Vagina (tissue), 2 donors: ENCODE measurements at places on chromosomes 2 and 18. TPM values are rescaled to one million over a fixed set of nuclear protein-coding genes. Genes with fewer than 3 reads are reported as not detected.

Gene SCYGR4
- total RNA-seq, result not detected

- DNase-seq, result no peak
- H3K4me1 ChIP-seq, result no peaks in the 10 kb centered on the region
- no peaks in the 10 kb centered on the region for H3K36me3 ChIP-seq
- no peak overlapping the region for H3K27ac ChIP-seq
These were observed 80.7 kb downstream of the PSMG2 start for GRCh38 chr18:12783524-12783923.

GRCh38 chr2:238425979-238426567, 654 bp upstream of the ASB1 start:
- peak overlapping the region; percentile 86 for H3K27ac ChIP-seq
- DNase-seq, result no peak
- H3K27me3 ChIP-seq, result no peaks in the 10 kb centered on the region
- peaks cover 33% of the 10 kb centered on the region for H3K4me1 ChIP-seq
- no peaks in the 10 kb centered on the region for H3K36me3 ChIP-seq

GRCh38 chr2:100224988-100225710, 82.8 kb upstream of the AFF3 start:
- no peaks in the 10 kb centered on the region for H3K27me3 ChIP-seq
- no peak overlapping the region for H3K4me3 ChIP-seq
- H3K36me3 ChIP-seq, result no peaks in the 10 kb centered on the region
- no peak for DNase-seq

DNA sequence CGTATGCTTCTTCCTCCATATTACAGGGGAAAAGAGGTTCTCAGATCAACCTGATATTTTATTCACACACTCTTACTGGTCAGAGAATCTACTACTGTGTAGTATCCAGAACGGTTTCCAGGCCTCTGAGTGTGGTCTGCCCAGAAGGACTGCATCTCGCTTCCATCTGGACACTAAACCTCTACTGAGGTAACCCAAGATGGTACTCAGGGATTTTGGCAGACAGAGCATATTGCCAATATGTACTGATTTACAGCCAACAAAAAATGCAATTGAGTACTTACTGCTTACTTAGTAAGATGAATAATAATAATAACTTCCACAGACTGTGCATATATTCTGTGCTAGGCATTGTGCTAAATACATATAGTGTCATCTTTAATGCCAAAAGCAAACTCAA, 55.8 kb downstream of the CYRIA start:
- no peak overlapping the region for H3K4me3 ChIP-seq
- H3K4me1 ChIP-seq, result peaks cover 31% of the 10 kb centered on the region
- DNase-seq, result no peak
- no peaks in the 10 kb centered on the region for H3K36me3 ChIP-seq

Gene FIGN
- total RNA-seq, result 3.2 TPM

GRCh38 chr18:35084494-35085449, 43.6 kb downstream of the MAPRE2 start:
- no peaks in the 10 kb centered on the region for H3K4me1 ChIP-seq
- H3K4me3 ChIP-seq, result no peak overlapping the region

DNA sequence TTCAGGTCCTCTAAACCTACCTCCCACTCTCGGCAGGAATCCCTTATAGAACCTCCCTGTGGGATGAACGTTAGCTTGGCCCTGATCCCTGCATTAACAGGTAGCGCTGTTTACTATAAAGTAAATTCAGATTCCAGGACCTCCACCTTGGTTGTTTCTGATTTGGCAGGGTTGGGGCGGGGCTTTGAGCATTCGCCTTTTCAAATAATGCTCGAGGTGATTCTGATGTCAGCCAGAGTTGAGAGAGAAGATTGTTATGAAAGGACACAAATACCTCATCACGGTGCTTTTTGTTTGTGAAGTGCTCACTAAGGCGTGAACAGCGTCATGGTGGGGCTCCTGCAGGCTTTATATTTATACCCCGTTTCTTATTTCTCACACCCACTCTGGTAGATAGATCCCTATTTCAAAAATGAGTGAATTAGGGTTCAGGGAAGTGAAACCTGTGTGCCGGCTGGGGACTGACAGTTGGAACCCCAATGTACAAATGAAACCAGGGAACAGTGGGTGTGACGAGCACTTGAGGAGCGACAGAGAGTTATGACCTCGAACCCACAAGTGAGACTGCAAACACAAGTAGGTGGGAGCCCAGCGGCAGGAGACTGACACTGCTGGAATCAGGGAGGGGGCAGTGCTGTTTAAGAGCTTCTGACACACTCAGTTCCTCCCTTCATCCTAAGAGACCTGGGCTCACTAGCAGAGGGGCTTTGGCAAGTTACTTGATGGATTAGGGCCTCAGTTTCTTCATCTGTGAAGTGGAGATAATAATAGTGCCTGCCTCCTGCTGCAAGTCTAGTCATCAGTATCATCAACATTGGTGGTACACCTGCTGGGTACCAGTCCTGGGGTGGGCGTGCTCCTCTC, 14.2 kb upstream of the CXCR4 start:
- H3K27me3 ChIP-seq, result no peaks in the 10 kb centered on the region
- H3K4me3 ChIP-seq, result no peak overlapping the region
- H3K4me1 ChIP-seq, result no peaks in the 10 kb centered on the region
- peak overlapping the region; percentile 52 for H3K27ac ChIP-seq
- no peak for DNase-seq

- no peaks in the 10 kb centered on the region for H3K27me3 ChIP-seq
- H3K27ac ChIP-seq, result no peak overlapping the region
- H3K4me3 ChIP-seq, result no peak overlapping the region
- H3K36me3 ChIP-seq, result no peaks in the 10 kb centered on the region
These were observed 121.1 kb upstream of the KLHL14 start for GRCh38 chr18:32893915-32894314.

GRCh38 chr2:234444893-234445292, 52.0 kb downstream of the ARL4C start:
- H3K27ac ChIP-seq, result no peak overlapping the region
- no peaks in the 10 kb centered on the region for H3K36me3 ChIP-seq
- H3K27me3 ChIP-seq, result no peaks in the 10 kb centered on the region
- DNase-seq, result no peak

GRCh38 chr2:62292190-62292589, 96.3 kb downstream of the B3GNT2 start:
- no peak overlapping the region for H3K4me3 ChIP-seq
- H3K27me3 ChIP-seq, result no peaks in the 10 kb centered on the region
- no peak for DNase-seq
- peaks cover 30% of the 10 kb centered on the region for H3K4me1 ChIP-seq
- peak overlapping the region; percentile 38 for H3K27ac ChIP-seq

DNA sequence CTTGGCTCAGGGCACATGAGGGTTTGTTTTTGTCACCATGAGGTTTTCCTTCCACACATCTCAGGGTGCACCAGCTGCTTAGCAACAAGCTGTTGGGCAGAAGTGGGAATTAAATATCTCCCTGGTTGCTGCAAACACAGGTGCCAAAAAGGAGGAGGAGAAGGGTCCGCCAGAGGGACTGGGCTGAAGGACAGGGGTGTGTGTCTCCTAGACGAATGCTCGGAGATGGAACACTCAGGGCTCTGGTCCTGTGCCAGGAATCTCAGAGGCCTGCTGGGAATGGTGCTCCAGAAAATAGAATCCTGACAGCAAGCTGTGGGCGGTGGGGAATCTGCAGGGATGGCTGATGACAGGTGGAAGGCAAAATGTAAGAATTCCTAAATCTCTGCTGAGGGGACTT, 94.5 kb downstream of the VSNL1 start:
- no peak for DNase-seq
- H3K4me1 ChIP-seq, result no peaks in the 10 kb centered on the region
- H3K36me3 ChIP-seq, result no peaks in the 10 kb centered on the region
- H3K4me3 ChIP-seq, result no peak overlapping the region
- H3K27me3 ChIP-seq, result no peaks in the 10 kb centered on the region

GRCh38 chr2:237283131-237283928, 130.6 kb downstream of the COL6A3 start:
- H3K27me3 ChIP-seq, result no peaks in the 10 kb centered on the region
- H3K4me1 ChIP-seq, result peaks cover 32% of the 10 kb centered on the region
- H3K36me3 ChIP-seq, result no peaks in the 10 kb centered on the region
- H3K27ac ChIP-seq, result peak overlapping the region; percentile 87

GRCh38 chr2:33334083-33334482, 142.4 kb upstream of the RASGRP3 start:
- DNase-seq, result no peak
- no peak overlapping the region for H3K4me3 ChIP-seq

- H3K27me3 ChIP-seq, result no peaks in the 10 kb centered on the region
- H3K4me3 ChIP-seq, result peak overlapping the region; percentile 7
- no peaks in the 10 kb centered on the region for H3K36me3 ChIP-seq
- H3K4me1 ChIP-seq, result peaks cover 48% of the 10 kb centered on the region
These were observed 75.9 kb downstream of the SH3BP4 start for GRCh38 chr2:235027558-235028214.

DNA sequence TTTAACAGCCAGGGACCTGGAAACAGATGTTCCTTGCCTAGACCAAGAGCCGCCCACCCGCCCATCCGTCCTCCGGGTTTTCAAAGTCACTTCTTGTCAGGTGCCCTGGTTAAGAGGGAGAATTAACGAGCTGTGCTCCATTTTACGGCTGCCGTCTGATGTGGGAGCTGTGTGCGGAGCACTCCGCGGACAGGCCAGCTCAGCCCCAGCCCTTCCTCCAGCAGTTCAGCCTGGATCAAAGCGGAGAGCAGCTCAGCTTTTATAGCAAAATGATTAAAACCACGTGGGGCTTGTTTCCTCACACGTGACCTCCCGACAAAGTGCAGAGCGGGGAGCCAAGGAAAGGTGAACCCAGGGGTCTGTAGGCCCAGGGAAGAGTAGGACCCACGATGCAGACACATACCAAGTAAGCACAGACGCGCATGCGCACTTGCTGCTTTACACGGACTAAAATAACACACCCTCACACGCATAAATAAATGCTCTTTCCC, 46.1 kb upstream of the PKDCC start:
- H3K27ac ChIP-seq, result peak overlapping the region; percentile 73
- no peak overlapping the region for H3K4me3 ChIP-seq
- H3K27me3 ChIP-seq, result no peaks in the 10 kb centered on the region
- peaks cover 39% of the 10 kb centered on the region for H3K4me1 ChIP-seq
- no peak for DNase-seq

GRCh38 chr2:181240844-181241243, 216.3 kb upstream of the ITGA4 start:
- no peaks in the 10 kb centered on the region for H3K4me1 ChIP-seq
- no peak overlapping the region for H3K4me3 ChIP-seq
- no peak for DNase-seq
- no peaks in the 10 kb centered on the region for H3K27me3 ChIP-seq
- no peaks in the 10 kb centered on the region for H3K36me3 ChIP-seq

- no peak for DNase-seq
- H3K4me1 ChIP-seq, result peaks cover 24% of the 10 kb centered on the region
- peaks cover 9% of the 10 kb centered on the region for H3K36me3 ChIP-seq
- peak overlapping the region; percentile 98 for H3K27ac ChIP-seq
- H3K4me3 ChIP-seq, result peak overlapping the region; percentile 42
These were observed 16.1 kb upstream of the ADI1 start for GRCh38 chr2:3535467-3535793.
